T-helper 17 cell (primary cell): ENCODE measurements at places on chromosomes 5 and 9.

DNA sequence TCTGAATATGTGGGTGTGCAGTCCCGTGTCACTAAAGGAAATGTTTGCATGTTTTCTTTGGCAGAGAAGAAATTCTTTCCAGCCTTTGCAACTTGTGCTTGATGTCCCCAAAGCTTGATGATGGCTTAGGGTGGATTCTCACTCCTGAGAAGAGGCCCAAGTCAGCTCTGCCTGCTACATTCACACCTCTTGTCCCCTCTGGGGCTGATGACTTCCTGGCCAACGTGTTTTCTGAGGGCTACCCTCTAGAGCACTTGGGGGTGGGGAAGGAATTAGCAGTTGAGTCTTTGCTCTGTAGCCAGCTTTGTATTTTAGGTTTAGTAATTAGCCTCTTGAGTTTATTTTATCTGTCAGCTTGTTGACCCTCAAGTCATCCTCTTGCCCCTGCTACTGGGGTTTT lies 19.7 kb downstream of the CYSTM1 start:
- DNase-seq = no peak

- no peak for DNase-seq
Observed at GRCh38 chr5:6360323-6361072, 17.8 kb downstream of the MED10 start.

DNA sequence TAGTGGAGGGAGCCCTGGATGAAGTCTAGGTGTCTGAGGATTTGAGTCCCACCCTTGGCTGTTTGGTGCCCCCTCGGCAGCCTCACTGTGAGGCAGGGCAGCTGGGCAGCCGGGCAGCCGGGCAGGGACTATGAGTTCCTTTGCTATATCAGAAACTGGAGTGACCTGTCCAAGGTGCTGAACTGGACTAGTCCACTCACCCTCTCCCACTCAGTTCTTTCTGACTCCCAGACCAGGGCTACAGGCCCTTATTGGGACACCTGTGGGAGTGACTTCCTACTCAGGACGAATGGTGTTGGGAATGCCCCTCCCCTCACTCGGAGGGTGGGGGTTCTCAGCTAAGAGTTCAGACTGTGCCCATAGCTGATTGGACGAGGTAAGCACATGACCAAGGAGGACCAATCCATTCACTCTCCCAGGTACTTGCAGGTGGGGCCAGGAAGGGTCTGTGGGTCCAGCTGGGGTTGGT lies 34.1 kb upstream of the RAPGEF1 start:
- no peak for DNase-seq

DNA sequence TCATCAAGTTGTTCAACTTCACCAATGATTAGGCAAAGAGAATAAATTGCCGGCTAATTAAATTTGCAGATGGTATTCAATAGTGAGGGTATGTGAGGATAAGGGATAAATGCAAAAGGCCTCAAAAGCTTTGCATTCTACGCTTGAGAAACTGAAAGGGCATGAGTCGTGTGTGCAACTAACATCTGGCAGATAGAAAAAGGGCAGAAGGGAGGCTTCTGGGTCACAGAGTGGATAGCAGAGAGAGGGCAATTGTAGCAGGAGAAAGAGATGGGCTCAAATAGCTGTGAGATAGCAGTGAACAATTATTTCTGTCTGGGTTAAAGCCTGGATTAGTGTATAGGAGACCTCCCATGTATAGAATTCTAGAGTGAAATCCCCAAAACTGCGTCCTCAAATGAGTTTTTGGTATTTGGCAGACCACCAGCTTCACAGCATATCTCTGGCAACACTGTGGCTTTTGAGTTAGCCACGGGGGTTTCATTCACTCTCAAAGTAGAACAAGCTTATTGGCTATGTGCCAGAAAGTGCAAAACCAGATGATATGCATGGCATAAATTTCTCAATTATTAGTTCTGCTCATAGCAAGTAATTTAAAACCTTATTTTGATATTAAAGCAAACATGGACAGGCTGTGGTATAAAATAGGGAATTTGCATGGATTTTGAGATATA lies 586.3 kb downstream of the BRINP1 start:
- no peak for DNase-seq

GRCh38 chr5:18113721-18114120 lies 479.5 kb downstream of the TAF11L14 start:
- no peak for DNase-seq

GRCh38 chr9:69554945-69555344 lies 117.2 kb downstream of the APBA1 start:
- no peak for DNase-seq

GRCh38 chr9:35811381-35812024 lies 559 bp downstream of the SPAG8 start:
- DNase-seq = no peak

- no peak for DNase-seq
Observed at GRCh38 chr5:137778772-137779564, 24.8 kb upstream of the HNRNPA0 start.

DNA sequence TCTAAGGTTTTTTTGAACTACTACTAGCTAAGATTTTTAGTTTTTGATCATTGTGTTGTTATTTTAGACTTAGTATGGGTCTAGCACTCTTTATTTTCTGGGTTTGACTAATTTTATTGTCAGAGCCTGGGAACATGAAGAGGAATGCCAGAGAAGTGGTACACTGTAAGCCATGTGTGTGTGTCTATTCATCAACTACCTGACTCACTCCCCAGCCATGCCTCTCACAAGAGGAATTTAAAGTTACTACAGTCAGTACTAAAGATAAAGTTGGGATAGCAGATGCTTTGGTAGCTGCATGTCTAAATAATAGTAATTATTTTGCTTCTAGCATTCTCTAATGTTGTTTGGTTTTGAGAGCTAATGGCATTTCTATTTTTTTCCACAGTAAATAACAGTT lies 264.8 kb downstream of the CSNK1G3 start:
- no peak for DNase-seq

GRCh38 chr9:89661391-89661949 lies 56.7 kb downstream of the GADD45G start:
- DNase-seq = no peak

DNA sequence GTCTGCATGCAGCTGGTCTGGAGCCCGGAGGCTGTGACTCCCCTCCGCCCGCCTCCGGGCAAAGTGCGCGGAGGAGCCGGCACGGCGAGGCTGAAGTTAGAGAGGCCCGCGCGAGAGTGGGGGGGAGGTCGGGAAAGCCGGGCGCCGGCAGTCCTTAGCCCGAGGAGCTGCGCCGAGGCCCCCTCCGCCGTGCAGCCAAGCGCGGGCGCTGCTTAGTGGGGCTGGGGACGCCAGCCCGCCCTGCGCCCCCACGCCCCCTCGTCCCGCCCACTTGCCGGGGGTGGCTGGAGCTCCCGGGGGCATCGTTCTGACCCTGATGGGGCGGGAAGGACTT lies 403 bp downstream of the NINJ1 start:
- no peak for DNase-seq

DNA sequence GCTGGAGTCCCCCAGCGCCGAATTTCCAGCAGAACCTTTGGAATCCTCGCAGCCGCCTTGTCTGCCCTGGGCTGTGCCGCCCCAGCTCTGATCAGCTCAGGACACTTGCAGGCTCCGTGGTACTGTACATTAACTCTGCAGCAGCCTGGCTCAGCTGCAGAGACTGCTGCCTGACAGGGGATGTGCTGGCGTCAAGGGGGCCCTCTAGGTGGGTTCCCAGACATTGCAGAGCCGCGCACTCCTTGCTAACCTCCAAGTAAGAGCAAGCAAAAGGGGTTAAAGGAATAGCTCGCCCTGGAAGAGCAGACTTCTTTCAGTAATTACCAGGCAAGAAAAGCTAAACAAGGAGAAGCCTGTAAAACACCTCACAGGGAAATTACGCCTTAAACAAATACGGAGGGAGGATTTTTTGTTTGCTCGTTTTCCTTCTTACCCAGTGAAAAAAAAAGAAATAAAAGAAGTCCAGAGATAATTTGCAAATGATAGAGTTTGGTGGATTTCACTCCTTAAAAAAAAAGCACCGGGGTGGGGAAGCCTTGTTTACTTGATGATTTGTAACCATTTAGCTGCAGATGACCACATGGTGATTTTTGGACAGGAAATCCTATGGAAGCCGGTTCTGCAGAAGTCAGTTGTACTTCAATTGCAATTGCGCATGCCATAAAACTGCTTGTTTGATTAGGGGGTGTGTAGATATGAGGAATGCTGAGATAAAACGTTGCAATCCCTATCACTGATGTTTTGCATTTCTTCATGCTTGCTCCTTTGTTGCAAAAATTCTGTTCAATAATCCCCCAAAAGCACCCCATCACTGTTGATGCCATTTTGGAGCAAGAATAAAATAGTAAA lies 305.8 kb downstream of the PDE4D start:
- no peak for DNase-seq

- DNase-seq = peak; percentile 43
Observed at GRCh38 chr9:136283291-136284235, 20.3 kb downstream of the CCDC187 start.

DNA sequence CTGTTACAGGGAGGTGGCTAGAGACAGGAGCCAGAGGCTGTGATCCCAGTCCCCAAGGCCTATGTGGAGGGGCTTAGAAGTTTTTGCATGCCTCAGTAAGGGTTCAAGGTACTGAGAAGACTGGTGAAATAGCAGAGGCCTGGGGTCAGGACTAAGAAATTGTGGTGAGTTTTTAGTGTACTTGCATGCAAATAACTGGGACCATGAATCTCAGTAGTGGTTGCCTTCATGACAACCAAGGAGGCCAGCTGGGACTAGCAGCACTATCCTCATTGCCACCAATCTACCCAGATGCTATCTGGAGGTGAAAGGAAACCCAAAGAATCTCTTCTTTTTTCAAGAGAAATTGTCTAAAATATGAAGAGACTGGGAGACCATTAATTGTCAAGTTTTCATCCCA lies 395.1 kb downstream of the CETN3 start:
- no peak for DNase-seq

DNA sequence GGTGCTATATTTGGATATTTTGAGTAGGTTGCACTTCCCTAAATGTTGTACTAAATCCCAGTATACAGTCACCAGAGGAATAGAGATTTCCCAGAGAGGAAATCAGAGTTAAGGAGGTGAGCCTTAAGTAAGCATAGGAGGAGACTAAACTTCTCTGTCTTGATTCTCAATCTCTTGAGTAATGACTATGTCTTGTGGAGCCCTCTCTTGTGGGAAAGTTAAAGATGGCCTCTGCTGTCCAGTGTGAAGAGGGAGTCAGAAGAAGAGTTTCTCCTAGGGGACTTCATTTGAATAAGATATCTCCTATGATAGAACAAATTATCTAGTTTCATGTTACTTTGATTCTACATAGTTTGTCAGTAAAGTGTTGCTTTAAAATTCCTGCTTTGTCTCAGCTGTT lies 502.5 kb downstream of the PDE4D start:
- no peak for DNase-seq

GRCh38 chr9:73531658-73532057 lies 380.0 kb downstream of the ANXA1 start:
- no peak for DNase-seq

DNA sequence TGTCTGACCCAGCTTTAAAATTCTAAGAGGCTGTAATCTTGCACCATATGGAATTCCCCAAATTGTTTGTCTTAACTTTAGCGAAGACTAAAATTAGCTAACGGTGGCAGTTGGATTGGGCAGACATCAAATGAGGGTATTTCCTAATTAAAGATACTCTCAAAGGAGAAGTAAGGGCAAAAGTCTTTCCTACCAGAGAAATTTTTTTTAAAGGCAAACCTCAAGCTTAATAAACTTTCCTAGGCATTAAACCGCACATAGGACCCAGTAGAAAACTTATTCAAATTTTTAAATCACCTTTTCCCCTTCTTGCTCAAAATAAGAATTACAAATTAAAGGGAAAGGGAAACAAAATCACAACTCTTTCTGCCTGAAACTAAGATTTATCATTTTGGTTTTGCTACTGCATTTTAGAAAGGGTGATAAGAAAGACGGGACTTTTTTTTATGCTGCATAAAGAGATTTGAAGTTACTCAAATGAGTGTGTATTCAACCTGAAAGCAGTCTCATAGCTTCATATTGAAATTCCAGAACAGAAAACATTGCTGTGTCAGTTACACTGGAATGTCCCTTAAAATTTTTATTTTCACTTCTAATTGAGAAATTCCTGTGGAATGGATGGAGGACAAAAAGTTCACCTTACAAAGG lies 189.1 kb upstream of the PTGER4 start:
- no peak for DNase-seq

GRCh38 chr5:10673407-10673806 lies 87.6 kb downstream of the DAP start:
- DNase-seq = no peak

- DNase-seq = peak; percentile 4
Observed at GRCh38 chr9:134063088-134063570, 4.7 kb downstream of the BRD3 start.

DNA sequence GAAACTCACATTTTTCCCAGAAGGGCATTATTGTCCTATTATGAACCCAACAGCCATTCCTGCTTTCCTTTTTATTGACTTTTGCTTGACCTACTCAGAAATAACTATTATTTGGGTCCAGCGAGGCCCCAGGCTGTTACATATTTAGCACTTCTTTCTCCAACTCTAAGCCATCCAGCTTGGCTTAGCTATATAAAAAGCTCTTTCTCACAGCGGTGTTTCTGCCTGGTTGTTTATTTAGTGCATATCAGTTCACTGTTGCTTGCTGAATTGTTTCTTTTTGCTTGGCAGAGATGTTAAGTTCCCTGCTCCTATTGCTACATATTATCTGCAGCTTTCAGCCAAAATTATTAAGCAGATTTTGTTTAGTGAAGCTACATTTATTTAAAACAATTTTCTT lies 1156.8 kb upstream of the SEMA6A start:
- no peak for DNase-seq

- no peak for DNase-seq
Observed at GRCh38 chr5:42689391-42689790, 67.2 kb upstream of the CCDC152 start.

- DNase-seq = no peak
Observed at GRCh38 chr5:22844155-22844554, 9.0 kb downstream of the CDH12 start.

DNA sequence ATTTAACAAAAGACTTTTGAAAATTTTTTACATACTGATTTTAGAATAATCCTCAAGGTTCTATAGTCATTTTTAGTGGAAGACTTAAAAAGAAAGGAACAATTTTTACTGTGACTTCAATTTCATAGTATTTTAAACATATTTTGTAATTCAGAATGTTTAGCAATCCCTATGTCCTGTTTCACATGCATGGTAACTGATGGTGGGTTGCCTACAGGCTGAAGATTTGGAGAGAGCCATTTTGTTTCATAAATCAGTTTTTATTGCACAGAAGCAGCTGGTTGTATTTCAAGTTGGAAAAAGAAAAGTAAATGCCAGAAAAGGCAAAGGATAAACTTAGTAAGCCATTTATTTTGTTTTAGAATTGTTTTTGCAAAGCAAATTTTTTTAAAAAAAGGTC lies 24.0 kb downstream of the STARD4 start:
- DNase-seq = no peak

GRCh38 chr5:111553868-111554267 lies 41.5 kb upstream of the STARD4 start:
- no peak for DNase-seq

DNA sequence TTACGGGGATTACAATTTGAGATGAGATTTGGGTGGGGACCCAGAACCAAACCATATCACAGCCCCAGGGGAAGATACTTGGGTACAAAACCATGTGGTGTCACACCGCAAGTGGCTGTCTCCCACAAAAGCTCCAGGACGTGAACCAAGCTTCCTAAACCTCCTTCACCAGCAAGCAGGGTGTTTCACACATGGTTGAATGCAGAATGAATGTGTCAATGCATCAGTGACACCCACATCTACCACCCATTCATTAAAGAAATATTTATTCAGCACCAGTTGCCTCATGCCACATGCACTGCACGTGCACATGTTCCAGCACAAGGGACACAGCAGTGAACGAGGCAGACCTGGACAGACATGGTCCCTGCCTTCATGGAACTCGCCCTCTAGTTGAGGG lies 70.9 kb upstream of the SPOCK1 start:
- DNase-seq = no peak
